ENCODE measurements at places on chromosomes 5 and 9.

GRCh38 chr9:88920645-88921044 is 70.6 kb upstream of the S1PR3 start:
- no peak for DNase-seq

GRCh38 chr5:58854441-58854840 is 271.6 kb downstream of the RAB3C start:
- DNase-seq, result no peak

- DNase-seq, result no peak
Measured at GRCh38 chr5:142096382-142096781, 12.2 kb upstream of the NDFIP1 start.

- DNase-seq, result no peak
Measured at GRCh38 chr5:179516221-179516620, 34.1 kb upstream of the RUFY1 start.

DNA sequence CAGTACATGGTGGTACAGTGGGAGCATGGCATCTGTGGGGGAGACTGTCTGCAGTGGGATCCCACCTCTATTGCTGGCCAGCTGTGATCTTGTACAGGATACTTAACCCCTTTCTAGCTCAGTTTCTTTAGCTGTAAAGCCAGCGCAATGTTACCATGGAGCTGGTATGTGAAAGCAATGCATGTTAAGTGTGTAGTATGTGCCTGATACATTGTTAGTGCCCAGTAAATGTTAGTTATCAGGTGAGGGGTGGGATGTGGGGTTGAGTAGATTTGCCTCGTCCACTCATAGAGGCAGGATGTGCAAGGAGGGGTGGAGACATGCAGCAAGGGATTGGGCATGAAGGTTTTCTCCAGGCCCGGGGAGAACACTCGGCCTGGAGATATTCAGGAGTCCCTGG is 12.3 kb downstream of the ZBED3 start:
- no peak for DNase-seq
